GM04503 (cell line): ENCODE measurements at places on chromosomes 3 and 15.

DNA sequence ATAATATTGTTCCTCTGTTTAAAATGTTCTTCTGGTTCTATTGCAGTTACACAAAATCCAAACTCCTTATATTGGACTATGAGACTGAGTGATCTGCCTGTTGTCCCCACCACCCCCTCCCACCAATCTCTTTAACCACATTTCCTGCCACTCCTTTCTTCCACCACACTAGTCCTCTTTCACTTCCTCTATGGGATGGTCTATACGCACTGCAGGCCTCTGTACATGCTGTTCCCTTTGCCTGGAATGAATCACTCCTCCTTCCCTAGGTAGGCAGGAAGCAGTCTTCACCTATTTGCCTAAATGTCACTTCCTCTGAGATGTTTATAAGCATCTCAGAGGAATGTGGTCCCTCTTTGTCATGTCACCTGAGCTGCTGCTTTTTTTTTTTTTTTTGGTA lies 4.0 kb downstream of the MAP2K1 start:
- no peak for DNase-seq

GRCh38 chr15:56475351-56475750 lies 10.4 kb upstream of the MNS1 start:
- DNase-seq, result no peak

DNA sequence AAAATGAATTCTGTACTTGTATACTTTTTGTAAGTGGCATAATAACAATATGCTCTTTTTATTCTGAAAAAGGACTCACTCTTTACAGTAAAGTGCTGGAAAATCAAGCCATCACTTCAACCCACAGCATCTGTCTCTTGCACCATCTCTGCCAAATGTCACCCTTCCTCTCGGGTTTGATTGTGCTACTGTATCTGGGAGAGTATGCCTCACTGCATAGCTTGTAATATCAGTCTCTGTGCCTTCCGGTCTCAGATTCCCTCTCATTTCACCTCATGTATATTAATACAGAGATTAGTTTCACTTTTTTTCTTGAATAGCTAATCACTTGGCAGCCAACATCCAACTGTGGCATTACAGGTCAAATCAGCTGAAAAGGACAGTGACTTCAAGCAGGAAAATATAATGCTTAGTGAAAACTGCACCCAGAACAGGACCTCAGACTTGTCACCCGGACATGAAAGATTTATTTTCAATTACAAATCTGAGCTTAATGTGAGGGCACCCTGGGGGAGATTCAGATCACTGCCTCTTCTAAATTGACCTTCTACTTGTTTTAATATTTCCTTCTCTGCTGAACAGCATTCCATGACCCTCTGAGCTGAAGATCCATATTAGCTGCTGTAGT lies 605.8 kb upstream of the NAALADL2 start:
- no peak for DNase-seq

- no peak for DNase-seq
Measured at GRCh38 chr3:192262001-192262400, 465.3 kb downstream of the FGF12 start.

DNA sequence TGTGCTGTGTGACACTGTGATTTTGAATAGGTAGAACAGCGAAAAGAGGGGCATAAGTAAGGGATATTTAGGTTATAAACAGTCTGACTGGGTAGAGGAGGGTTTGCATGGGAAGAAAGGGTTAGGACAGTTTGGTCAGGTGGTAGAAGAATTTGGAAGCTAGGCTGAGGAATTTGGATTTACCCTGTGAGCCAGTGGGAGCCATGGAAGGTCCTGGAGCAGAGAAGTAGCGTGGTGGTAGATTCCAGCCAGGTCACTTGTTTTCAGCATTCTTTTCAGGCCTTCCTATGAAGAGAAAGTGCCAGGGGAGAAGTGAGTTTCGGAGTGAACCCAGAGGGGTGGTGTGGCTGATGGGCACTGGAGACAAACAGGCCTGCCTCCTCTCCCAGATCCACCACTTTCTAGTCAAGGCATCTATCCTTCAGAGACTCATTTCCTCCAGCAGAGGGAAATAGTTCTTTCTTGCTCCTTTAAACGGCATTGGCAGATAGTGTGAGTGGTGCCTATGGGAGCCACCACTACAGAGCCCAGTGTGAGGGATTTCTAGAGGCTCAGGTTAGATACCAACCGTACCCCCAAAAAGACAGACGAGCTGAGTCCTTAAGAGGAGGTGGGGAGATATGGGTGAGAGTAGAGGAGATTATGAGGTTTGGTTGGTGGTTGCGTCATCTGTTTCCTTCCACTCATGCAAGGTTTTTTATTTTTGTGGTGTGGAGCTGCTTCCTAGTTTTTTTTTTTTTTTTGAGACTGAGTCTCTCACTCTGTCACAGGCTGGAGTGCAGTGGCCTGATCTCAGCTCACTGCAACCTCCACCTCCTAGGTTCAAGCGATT lies 21.2 kb downstream of the PXK start:
- DNase-seq, result no peak

DNA sequence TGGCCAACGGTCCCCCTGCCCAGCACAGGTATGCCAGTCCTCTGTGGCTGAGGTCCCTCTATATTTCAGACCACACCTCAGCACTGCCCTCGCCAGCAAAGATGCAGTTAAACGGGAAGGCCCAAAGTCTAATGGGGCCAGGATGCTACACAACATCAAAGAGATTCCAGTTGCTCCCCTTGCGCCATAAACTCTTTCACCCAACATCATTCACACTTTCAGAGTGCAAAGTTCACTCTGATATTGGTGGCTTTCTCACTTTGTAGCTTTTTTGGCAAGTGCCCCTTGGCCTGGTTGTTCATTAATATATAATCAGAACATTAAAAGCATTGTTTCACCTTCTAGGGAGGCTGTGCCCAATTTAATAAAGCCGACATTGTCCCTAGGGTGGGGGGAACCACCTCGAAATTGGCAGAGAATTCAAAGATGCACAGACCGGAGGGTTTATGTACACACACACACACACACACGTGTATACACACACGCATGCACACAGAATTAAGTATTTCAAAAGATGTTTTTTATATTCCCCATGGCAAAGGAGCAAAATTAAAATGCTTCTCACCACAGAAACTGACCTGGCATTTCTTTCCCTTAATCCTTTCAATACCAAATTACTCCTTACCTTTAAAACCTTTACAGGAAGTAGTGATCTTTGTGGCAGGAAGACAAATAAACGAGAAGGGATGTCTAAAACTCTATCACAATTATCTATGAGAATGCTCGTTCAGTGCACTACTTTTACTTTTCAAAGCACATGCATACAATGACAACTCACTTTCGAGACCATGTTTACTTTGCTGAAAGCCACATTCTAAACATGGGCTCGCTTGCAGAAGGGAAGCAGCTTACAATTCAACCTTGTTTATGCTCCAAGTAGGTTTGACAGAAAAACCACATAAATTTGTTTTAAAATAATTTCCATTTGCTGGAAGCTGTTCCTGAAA lies 19.5 kb downstream of the LRIG1 start:
- no peak for DNase-seq

DNA sequence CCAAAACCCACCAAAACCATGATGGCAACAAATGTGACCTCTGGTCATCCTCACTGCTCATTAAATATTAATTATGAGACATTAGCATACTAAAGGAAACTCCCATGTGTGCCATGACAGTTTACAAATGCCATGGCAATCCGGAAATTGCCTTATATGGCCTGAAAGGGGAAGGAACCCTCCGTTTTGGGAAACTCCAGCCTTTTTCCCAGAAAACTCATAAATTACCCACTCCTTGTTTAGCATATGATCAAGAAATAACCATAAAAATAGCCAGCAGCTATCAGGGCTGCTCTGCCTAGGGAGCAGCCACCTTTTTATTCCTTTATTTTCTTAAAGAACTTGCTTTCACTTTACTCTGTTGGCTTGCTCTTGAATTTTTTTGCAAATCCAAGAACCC lies 992.7 kb downstream of the NTRK3 start:
- no peak for DNase-seq

GRCh38 chr3:47298439-47298838 lies 15.7 kb downstream of the KLHL18 start:
- DNase-seq, result no peak

DNA sequence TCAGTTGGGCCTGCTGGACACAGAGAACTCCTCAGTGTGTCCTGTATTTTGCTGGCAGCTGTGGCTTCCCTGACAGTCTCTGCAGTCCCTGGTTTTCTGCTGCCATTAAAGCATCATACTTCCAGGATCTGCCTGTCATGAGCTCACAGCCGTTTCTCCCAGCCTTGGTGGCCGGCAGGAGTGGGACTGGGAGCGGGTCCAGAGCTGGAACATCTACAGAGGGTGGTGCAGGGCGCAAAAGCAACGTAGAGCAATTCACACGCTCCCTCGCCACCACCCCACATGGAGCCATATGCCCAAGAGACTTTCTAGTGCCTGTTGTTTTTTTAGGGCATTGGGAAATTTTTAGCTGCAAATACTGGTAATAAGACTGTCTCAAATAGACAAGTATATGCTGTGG lies 33.6 kb downstream of the ABTB1 start:
- DNase-seq, result no peak

DNA sequence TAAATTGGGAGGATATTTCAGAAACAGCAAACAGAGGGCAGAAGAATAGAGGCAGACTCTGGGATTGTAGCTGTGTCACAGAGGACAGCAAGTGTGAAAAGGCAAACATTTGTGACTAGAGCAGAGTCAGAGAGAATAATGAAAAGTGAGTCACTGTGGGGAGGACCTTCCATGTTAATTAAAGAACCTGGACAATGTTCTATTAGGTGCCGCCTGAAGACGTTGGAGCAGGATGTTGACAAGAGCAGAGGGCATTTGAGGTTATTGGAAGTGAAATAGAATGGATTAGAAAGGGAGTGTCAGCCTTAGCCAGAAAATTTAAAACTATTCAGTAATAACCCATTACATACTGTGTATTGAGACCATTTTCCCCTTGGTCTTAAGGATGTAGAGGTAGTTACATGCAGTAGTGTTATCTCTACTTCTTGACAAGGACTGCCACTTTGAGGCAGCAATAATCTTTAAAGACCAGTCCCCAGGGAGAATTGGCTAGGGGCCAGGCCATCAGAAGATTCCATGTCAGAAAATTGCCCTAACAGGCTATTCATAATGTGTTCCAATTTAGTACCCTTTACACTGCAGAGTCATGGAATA lies 5.8 kb downstream of the ACKR2 start:
- no peak for DNase-seq

GRCh38 chr3:124699686-124700396 lies 30.4 kb upstream of the UMPS start:
- DNase-seq, result no peak

GRCh38 chr3:12139111-12139511 lies 19.6 kb downstream of the TIMP4 start:
- DNase-seq, result no peak

GRCh38 chr15:98154863-98155262 lies 194.4 kb downstream of the ARRDC4 start:
- DNase-seq, result peak; percentile 49

DNA sequence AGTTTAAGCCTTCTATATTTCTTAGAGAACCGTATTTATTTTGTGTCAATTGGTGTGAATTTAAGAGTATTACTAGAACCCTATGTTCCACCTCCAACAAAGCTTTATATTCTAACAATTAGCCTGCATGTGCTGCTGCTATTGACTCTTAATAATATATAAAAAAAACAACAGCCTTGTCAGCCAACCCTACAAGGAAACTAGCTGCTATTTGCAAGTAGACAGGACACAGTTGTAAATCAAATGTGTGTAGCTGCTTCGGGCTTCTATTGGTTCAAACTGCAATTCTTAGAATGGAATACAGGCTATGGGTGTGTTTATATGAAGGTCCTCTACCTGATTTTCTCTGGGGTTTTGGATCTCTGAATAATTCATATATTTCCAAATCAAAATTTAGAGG lies 60.7 kb downstream of the ZBTB20 start:
- no peak for DNase-seq

DNA sequence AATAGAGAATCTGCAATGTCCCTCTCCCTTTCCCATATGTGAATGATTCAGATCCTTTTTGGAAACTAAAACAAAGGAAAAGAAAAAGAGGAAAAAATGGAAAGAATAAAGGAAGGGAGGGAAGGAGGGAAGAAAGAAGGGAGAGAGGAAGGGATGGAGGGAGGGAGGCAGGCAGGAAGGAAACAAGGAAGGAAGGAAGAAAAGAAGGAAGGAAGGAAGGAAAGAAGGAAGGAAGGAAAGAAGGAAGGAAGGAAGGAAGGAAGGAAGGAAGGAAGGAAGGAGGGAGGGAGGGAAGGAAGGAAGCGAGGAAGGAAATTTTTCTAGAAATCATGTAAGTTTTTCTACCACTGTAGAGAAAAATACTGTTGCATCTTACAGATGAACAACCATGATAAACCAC lies 215.0 kb upstream of the CBLB start:
- no peak for DNase-seq

GRCh38 chr15:94015324-94015723 lies 216.0 kb upstream of the MCTP2 start:
- DNase-seq, result no peak

DNA sequence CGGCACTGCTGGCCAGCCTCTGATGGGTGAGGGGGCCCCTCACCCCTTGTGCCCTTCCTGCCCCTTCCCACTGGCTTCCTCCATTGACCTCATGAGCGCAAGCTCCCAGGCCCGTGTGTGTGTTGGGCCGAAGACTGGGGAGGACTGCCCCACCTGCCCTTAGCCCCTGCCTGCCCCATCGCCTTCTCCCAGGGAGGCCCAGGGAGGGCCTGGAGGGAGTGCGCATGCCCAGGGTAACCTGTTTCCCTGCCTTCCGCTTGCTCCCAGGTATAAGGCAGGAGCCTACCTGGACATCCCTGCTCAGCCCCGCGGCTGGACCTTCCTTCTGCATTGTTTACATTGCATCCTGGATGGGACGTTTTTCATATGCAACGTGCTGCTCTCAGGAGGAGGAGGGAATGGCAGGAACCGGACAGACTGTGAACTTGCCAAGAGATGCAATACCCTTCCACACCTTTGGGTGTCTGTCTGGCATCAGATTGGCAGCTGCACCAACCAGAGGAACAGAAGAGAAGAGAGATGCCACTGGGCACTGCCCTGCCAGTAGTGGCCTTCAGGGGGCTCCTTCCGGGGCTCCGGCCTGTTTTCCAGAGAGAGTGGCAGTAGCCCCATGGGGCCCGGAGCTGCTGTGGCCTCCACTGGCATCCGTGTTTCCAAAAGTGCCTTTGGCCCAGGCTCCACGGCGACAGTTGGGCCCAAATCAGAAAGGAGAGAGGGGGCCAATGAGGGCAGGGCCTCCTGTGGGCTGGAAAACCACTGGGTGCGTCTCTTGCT lies 8.8 kb downstream of the DLL4 start:
- no peak for DNase-seq

- DNase-seq, result no peak
Measured at GRCh38 chr3:127746400-127747057, 73.8 kb downstream of the ABTB1 start.

DNA sequence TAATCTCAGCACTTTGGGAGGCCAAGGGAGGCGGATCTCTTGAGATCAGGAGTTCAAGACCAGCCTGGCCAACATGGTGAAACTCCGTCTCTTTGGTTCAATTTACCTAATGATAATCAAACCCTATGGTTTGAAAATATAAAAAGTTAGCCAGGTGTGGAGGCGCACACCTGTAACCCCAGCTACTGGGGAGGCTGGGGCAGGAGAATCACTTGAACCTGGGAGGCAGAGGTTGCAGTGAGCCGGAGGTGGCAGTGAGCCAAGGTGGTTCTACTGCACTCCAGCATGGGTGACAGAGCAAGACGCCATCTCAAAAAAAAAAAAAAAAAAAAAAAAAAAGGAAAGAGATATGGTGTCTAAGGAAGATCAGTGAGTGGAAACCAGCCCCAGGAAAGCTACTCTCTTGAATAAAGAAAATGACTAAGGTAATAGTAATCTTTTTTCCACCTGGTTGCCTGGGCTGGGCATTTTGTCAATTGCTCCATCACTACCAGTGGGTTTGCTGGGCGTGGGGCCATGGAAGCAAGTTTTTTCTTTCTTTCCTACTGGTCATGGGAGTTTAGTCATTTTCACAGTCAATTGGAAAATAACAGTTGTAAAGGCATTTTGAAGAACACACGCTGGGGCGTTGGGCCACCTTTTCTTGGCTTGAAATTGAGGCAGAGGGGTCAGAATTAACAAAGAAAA lies 387.6 kb upstream of the RGMA start:
- DNase-seq, result no peak
